ENCODE measurements at places on chromosomes 6 and 20.

DNA sequence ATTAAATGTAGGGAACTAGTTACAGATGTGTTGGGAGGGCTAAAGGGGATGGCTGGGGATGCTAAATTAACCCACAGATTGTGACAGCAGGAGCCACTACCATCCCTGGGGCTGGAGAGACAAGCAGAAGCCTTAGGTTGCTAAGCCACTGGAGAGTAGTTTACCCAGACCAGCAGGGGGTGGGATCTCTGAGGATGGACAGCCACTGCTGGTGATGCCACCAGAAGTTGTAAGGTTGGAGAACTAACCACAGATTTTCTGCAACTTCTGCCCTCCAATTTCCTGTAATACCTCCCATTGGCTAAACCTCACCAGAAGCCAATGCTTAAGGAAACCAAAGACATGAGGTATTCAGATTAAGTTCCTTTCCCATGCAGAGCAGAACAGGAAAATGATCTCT, 139.6 kb upstream of the NOX3 start:
- DNase-seq, result no peak

DNA sequence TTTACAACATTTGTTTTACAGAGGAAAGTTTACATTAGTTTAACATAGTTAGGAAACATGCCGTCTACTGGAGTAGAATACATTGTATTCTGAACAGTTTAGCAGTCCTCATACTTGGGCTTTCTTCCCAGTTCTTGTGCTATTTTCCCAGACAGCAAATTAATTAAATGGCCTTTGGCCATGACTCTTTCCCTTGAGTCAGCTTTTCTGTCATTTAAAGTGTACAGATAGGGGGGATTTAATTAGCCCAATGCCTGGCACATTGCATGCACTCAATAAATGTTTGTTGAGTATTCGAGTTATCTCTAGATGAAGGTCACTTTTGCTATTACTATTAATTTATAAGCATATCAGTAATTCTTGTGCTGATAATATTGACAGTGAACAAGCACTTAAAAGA, 1.6 kb downstream of the TMEM244 start:
- no peak for DNase-seq

DNA sequence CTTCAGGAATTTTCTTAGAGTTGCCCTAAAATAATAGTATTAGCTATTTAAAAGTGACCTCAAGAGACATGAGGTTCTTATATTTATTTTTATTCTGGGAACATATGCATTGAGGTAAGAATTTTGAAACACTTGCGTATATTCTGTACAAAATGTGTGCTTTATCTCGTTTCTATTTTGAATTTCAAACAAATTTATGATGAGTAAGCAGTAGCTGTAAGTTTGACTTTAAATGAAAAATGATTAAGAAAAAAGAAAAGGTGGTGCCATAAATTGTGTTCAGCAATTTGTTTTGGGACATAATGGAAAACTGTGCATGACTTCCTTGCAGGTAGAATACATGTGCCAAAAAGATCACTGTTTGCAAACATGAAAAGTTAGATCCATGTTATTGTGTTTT, 433.1 kb upstream of the PLCB4 start:
- DNase-seq, result no peak

- DNase-seq, result no peak
Measured at GRCh38 chr20:48897305-48898010, 24.1 kb upstream of the ARFGEF2 start.
